CD14-positive monocyte (primary cell): ENCODE measurements at places on chromosomes 7 and 10.

DNA sequence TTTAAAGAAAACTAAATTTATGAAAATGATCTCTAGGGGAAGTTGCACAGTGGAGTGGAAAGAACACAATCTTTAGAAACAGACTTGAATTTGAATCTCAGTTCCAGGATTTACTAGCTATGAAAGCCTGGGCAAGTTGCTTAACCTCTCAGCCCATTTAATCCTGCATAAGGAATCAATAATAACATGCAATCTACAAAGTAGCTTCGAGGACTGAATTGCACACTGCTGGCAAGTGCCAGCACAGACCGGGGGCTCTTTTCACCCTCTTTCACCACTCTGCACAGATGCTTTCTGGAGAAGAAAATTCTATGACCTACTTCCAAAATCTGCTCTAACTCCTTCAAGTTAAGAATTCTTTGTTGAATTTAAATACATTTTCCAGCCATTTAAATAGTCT lies 63.4 kb upstream of the ANK3 start:
- DNase-seq = no peak

DNA sequence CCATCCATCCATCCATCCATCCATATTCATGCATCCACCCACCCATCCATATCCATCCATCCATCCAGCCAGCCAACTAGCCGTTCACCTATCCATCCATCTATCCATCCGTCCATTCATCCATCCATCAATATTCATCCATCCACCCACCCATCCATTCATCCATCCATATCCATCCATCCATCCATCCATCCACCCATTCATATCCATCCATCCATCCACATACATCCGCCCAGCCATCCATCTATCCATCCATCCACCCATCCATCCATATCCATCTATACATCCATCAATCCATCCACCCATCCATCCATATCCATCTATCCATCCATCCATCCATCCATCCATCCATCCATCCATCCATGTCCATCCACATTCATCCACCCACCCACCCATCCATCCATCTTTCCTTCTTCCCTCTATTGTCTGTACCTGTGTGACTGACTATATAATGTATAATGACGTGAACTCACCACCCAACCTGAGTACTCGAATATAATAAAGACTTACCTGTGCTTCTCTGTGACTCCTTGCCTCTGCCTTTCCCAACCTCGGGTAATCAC lies 2.5 kb downstream of the INMT start:
- no peak for DNase-seq

- DNase-seq = no peak
Observed at GRCh38 chr10:92916433-92916832, 68.1 kb downstream of the EXOC6 start.

DNA sequence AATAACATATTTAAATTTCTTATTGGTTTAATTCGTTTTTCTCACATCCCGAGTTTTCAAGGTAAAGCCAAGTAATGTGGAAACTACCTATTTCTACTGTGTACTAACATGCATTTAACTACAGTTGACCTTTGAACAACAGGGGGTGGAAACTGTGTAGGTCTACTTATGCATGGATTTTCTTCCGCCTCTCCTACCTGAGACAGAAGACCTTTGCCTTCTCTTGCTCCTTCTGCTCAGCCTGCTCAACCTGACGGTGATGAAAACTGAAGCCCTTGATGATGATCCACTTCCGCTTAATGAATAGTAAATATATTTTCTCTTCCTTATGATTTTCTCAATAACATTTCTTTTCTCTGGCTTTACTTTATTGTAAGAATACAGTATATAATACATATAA lies 18.5 kb downstream of the MEOX2 start:
- DNase-seq = no peak

- DNase-seq = no peak
Observed at GRCh38 chr7:45026013-45026412, 26.0 kb downstream of the CCM2 start.

DNA sequence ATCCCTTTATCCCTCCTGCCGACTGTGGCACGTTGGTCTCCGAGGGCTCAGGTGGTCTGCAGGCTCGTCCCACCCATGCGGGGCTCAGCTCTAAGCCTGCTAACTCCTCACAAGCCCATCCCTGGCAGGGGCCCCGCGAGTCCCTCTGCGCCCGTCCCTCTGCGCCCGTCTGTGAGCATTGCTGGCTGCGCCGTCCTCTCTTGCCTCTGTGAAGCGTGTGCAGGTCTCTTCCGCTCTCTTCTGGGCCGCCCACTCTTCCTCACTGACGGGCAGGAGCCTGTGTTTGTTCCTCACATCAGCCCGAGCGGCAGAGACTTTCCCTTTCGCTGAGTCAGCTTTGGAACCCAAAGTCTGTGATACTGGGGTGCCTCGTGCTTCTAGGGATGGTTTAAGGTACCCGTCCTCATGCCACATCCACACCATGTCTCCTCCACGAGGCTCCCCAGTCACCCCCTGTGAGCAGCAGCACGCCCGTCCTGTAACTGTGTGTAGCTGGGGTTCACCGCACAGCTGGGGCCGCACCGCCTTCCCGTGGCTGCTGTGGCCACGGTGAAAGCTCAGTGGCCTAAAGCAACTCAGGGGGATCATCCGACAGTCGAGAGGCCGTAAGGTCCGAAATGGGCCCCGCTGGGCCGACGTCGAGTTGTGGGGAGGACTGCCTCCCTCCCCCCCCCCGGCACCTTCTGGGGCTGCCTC lies 35.5 kb downstream of the ADGRA1 start:
- no peak for DNase-seq

DNA sequence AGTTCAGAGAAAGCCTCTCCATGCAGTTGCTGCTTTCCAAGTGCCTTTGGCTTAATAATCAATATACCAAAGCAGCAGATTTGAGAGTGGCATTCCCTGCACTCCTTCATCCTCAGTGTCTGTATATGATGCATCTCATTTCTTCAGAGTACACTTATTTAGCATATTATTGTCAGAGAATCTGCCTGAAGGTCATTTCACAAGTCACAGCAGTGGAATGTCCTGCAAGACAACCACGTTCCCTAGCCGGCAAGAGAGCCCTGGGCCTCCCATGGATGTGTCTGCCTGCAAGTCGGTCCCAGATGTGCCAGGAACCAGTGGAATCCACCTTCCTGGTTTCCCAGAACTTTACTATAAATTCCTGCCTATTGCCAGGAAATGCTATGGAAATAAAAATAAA lies 289.4 kb upstream of the IGFBP3 start:
- DNase-seq = no peak

GRCh38 chr10:88049204-88049603 lies 185.8 kb downstream of the PTEN start:
- no peak for DNase-seq

DNA sequence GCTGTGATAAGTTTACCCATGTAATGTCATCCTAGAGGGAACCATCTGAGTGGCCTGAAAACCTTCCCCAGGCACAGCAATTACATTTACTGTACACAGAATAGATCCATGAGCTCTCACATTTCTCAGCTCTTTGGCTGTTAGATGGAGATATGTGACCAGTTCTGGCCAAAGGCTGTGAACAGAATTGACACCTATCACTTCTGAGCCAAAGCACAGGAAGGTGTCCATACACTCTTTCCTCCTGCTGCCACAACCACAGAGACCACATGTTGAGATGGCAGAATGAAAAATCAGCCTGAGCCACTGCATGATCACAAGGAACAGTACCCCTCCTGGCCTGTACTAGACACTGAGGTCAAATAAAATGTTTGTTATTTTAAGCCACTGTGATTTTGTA lies 44.3 kb upstream of the ATOH7 start:
- no peak for DNase-seq

DNA sequence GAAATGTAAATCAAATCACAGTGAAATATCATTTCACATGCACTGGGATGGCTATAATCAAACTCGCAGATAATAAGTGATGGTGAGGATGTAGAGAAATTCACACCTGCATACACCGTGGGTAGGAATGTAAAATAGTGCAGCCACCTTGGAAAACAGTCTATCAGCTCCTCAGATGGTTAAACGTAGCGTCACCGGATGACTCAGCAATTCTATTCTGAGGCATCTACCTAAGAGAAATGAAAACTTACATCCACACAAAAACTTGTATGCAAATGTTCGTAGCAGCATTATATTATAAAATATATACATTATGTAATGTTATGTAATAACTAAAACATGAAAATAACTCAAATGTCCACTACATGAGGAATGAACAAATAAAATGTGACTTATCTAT lies 38.9 kb downstream of the SH3PXD2A start:
- DNase-seq = no peak

DNA sequence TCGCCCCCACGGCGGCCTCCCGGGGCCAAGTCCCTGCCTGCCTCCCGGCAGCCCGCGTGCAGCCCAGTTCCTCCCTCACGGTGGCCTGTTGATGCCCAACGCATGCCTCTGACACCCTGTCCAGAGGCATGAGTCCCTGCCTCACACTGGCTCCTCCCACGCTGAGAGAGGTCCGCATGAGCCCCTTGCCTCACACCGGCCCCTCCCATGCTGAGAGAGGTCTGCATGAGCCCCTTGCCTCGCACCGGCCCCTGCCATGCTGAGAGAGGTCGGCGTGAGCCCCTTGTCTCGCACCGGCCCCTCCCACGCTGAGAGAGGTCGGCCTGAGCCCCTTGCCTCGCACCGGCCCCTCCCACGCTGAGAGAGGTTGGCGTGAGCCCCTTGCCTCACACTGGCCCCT lies 59.9 kb downstream of the CCDC201 start:
- no peak for DNase-seq

GRCh38 chr10:8013006-8013405 lies 41.5 kb upstream of the GATA3 start:
- no peak for DNase-seq

DNA sequence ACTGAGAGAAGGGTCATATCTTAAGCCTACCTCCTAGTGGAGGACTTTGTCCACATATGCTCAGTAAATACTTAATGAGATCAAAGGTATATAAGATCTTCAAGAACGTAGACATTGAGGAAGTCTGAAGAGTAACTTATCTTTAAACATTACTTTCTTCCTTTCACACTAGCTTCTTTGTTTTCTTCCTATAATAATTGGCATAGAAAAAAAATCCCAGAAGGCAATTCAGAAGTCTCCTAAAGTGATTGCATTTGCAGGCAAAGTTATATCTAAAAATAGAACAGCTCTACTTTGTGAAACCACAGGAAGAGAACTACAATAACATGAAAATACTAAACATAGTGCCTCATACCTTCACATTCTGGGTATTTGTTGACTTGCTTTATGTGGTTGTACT lies 150.4 kb downstream of the PPP1R3A start:
- DNase-seq = no peak

DNA sequence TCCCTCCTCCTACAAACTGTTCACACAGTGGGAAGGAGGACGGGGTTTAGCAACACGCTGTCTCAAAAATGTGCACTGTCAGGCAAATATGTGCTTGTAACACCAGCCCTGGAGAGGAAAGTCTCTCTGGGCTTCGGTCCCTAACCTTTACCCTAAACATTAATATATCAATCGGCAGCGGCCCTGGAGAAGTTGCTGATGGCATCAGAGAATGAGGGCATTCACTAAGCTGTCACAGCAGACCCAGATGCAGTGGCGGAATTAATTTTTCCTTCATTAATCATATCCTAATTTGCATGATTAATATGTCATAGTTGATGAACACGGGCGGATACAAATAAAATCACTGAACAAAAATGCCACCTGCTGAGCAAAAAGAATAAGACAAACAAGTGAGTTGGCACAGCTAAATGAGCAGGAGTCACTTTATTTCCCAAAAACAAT lies 45.2 kb upstream of the INSIG1 start:
- DNase-seq = no peak

- no peak for DNase-seq
Observed at GRCh38 chr7:124275411-124275810, 242.5 kb upstream of the TMEM229A start.

GRCh38 chr7:102119213-102119651 lies 167.4 kb upstream of the SH2B2 start:
- no peak for DNase-seq

DNA sequence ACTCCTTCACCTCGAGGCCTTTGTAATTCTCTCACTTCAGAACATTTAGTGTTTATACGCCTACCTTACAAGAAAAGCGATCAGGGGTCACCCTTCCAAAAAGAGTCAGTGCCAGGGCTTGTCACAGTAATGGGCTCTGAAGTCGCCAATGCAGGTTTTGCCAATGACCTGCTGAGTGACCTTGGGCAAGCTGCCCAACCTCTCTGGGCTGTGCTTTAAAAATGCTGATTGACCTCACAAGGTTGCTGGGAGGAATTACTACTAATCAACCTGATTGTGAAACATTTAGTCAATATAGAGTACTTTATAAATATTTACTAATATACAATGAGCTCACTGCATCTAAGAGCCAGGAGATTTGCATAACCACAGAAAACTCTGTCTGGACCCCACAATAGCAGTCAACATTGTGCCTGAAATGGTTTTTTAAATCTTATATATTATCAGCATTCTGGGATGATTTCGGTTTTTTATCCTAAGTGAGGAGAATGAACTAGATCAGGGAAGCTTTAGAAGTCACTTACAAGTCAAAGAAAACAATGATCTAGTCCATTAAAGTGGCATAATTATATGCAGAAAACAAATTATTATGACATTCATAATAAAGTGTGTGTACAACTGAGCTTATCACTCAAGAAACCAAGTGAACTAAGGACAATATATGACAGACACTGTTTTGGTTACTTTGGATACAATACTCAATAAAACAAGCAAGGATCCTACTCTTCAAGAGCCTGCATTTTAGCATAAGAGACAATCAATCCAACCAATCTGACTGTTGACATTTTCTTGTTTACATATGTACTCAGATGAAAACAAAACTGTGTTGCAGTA lies 290.5 kb downstream of the SORCS1 start:
- no peak for DNase-seq

GRCh38 chr10:69801434-69802315 lies at the start of gene COL13A1:
Gene COL13A1, plus strand, starts transcription at chr10:69801906. Its CDS starts 518 bp downstream, at chr10:69802424.
- no peak for DNase-seq

DNA sequence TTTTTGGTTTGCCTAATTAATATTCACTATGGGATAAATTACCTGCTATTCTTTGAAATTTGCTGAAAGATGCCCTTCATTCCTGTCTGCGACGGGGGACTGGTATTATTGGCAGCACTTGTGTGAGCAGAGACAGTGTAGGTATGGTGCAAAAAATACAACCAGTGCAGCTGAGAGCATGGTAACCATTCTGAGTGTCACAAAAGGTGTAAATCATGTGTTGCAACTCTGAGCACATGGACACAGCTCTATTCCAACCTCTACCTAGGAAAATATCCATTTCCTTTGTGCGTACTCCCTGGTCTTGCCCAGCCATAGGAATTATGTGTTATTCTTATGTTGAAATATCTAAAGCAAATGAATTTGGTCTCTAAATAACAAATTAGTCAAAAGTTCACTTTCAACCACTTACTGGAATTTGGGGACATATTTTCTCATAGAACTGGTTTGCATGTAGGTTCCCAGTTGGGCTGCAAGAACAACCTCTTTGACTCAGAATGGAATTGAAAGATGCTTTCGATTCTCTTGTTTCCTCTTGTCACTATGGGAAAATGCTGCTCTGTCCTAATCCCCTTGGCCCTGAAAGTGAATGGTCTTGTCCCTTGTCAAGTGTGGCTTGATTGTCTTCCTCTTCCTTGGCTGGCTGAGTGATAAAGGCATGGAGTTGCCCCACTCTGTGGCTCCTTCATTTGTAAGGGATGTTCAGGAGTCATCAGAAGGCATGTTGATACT lies 57.0 kb downstream of the CELF2 start:
- DNase-seq = no peak

- DNase-seq = peak; percentile 68
Observed at GRCh38 chr10:114057855-114058254, 14.2 kb downstream of the ADRB1 start.
